ENCODE measurements at places on chromosomes 5 and 9. TPM values are rescaled to one million over a fixed set of nuclear protein-coding genes. Genes with fewer than 3 reads are reported as not detected.

GRCh38 chr5:31122998-31123951 lies 70.2 kb upstream of the CDH6 start:
- no peak for DNase-seq

The SLC27A6 gene
- 7.5 TPM for total RNA-seq

- peak; percentile 59 for DNase-seq
Observed at GRCh38 chr9:109886617-109887016, 106.6 kb downstream of the PALM2AKAP2 start.

The MEGF10 gene
- total RNA-seq: 2.2 TPM

DNA sequence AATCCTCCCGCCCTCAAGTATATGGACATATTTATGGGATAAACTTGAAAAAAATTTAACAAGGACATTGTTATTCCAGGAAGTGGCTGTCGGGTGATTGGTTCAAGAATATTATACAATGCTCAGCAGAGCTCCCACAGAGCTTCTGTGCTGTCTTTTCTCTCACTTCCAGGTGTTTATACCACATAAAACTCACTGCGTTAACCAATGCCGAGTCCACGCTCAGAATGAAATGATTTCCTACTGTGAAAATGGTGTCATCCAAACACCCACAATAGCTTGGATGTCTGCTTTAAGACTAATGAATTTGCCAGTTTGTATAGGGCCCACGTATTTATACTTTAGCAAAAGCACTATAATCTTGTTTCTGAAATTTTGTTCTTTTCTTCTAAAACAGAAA lies 368.2 kb downstream of the NDUFS4 start:
- no peak for DNase-seq

GRCh38 chr5:56856541-56857178 lies 41.3 kb downstream of the MAP3K1 start:
- DNase-seq: no peak

DNA sequence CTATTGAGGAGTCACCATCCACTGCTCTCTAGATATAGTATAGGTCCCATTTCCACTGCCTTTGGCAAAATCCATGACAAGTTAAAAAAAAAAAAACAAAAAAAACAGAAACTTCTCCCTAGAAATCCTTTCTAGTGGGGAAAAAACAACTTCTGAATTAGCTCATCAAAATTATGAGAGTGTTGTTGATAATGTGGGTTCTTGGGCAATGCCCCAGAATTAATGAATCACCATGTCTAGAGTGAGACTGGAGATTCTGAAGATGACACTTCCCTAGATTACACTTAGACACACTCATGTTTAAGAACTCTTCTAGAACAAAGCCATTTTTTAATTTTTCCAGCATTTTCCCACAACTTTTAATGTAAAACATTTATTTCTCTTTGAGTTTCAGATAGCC lies 728.0 kb upstream of the C9orf72 start:
- DNase-seq: peak; percentile 69

DNA sequence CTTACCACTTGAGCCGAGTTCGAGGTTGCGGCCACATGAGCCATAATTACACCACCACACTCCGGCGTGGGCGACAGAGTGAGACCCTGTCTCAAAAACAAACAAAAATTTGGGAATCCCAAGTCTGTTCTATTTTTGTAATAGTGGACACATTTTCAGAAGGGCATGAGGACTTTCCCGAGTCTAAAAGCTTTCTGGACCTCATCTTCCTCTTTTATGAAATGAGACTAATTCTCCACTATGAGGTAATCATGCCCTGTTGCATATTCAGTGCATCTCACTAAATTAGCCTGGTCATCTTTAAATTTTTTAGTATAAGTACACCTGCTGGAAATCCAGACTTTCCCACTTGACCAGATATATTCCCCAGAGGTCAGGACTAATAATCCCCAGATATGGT lies 55.7 kb downstream of the GGTA1 start:
- DNase-seq: no peak

DNA sequence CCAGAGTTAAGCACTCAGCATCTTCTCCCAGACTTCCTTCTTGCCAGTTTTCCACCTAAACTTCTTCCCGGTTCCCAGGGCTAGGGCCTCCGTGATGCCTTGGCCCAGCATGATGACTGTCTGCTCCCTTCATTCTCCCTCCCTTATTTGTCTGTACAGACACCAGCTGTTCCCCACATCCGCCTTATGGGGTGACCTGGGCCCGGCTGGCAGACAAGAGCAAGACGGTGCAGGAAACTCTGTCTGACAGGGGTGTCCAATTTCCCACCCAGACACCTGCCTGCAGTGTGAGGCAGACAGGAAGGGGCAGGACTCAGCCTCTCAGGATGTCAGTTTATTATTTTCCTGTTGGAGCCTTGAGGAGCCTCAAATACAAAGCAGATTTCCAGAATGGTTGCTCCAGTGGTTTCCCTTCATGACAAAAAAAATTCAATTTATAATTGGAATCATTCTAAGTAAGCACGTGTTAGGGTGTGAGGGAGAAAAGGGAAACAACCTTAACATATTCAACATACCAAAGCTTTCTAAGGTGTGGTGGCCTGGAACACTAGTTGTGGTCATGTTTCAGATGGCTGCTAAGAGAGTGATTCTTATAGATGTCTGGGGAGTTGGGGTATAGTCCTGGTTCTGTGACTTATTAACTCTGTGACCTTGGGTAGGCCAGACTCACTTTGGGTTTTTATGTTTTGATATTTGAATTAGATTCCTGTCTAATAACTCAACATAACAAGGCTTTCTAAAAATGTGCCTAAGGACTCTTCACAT lies 234.5 kb downstream of the PAPPA start:
- DNase-seq: no peak

DNA sequence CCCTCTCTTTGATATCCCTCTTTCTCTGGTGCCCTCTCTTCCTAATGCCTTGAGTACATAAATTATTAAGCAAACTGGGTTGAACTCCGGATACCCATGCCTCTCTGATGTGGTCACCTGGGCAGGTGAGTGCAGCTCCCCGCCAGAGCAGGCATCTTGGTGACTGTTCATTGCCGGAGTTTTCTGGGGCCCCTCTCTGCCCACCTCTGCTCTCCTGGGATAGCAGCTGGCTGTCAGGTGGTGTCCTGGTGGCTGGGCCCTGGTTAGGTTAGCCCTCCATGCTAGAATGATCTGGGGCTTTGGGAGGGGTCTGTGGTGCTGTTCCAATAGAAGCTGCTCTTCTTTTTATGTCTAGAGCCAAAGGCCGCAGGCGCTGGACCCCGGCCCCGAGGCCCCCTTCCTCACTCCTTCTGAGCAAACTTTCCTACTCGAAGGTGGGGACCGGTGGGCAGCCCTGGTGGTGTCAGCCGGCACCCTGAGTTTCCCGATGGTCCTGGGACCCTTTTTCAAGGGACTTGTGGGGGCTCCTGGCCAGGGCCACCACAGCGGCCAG lies 4.9 kb upstream of the SCGB3A1 start:
- DNase-seq: no peak

DNA sequence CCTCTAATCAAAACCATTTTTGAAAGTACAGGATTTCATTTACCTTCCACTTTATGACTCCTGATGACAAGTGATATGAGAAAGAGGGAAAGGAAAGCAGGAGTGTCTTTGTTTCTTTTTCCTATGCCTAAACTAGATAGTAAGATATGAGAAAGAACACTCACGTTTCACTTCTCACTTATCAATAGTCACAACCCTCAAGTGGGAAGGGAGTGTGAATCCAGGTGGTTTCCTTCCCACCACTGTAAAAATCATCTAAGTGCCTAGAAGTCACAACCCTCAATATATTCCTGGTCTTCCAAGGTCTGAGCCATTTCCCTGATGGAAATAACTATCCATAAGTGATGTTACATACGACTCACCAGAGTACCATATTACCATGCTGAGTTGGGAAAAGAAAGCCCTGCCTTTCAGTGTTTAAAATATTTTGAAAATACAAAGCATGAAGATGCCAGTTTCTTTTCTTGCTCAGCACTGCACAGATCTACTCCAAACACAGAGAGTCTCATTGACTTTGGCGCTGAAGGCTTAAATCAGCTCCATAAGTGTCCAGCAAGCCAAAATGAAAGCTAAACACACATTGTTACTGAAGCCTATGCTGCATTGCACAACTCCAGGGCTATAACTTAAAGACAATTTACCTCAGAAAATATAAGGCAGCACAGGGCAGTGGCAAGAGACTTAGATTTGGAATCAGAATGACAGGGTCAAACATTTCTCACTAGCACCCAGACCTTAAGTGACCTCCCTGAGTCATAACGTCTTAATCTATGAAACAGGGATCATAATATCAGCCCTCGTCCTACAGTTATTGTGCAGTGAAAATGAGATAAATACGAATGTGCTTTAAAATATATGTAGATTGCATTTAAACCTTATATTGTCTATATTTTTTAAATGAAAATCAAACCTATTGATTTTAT lies 301.2 kb downstream of the KIAA0825 start:
- DNase-seq: no peak

The SOX30 gene
- not detected for total RNA-seq

The KCNV2 gene
- not detected for total RNA-seq

GRCh38 chr5:157870837-157871834 lies 12.2 kb upstream of the CLINT1 start:
- DNase-seq: peak; percentile 99

DNA sequence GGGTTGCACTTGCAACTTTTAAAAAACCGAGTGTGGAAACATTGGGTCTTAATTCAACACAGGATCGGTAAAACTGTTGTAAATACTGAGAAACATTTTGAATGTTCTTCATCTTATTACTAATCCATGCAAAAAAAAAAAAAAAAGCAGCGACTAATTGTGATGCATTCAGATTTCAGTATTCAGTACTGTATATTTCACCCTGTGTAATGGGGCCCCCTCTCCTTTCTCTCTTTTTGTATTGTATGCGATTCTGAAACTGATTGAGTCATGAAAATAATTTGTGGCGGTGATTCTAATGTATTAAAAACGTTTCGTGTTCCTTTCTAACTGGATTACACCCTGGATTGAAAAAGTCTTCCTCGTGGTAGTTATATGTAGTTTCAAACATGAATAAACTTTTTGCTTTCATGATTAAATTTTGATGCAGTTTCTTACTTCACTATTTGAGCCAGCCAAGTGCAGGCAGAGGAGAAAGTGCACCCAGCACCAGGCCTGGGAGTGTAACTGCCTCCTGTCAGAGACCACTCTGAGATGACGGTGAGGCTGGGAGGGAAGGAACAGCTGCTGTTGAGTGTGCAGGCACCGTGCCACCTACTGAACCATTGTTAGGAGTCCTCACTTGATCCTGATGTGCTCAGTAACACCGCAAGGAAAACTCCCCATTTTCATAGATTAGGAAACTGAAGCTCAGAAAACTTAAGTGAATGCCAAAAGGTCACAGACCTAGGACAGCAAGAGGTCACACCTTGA lies 220.0 kb downstream of the PBX3 start:
- DNase-seq: no peak
